ENCODE measurements at places on chromosomes 7 and 10.

DNA sequence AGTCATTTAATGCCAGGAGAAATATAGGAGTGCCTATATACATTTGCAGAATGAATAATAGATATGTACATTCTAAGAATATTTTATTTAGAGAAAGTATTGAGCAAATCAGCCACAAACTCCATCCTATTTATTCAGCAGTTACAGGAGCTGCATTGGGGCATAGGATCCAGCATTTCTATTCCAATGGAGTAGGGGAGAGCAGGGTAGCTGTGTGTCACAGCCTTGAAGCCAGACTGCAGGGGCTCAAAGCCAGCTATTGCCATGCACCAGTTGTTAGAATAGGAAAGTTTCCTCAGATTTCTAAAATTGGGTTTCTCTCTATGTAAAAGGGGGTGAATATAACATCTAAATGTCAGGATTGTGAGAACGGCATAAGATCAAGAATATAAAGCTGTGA, 116.8 kb upstream of the MYO3A start:
- no peak for DNase-seq

- no peak for DNase-seq
Observed at GRCh38 chr10:2414039-2414438, 653.3 kb upstream of the PFKP start.

- no peak for DNase-seq
Observed at GRCh38 chr7:99047526-99048077, 96.3 kb downstream of the SMURF1 start.

DNA sequence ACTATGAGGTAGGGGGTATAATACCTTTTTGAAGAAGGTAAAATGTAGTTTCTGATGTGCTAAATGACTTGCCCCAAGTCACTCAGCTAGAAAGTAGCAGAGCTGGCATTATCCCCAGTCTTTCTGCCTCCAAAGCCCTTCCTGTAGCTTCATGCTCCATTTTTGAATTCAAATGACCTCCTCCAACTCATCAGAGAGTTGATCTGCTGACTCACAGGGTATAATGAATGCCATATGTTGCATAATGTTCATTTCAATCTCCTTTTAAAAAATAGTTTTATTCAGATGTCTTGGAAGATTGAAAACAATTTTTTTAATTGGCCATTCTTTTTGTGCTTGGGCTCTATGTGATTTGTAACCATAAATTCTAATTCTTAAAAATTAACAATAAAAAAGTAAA, 272.8 kb upstream of the IMMP2L start:
- no peak for DNase-seq

GRCh38 chr7:33721895-33722294, 183.4 kb upstream of the BMPER start:
- DNase-seq = no peak

DNA sequence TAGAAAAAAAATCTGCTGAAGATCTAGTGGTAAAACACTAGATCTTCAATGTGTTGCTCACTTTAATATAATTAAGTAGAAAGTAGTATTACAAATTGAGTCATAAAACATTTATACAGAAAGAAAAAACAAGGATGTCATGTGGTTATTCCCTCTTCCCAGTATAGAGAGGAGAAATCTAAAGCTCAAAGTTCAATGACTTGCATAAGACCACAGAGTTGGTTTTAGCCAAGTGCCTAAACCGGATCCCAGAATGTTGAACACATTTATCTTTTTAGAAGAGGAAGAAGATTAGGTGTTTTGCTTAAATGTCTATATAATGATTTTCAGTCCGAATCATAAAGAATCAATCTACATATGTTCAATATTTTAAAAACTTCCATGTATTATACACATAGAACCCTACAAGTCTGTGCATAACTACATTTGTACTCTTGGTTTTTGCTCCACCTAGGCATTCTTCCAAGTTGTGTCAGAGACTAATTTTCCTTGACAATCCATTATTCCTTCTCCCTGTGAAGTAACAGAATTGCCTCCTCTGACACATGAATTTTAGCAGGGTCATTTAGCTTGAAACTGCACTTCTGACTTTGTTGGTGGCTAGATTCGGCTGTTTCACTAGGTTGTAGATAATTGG, 389.2 kb downstream of the MAGI2 start:
- no peak for DNase-seq

DNA sequence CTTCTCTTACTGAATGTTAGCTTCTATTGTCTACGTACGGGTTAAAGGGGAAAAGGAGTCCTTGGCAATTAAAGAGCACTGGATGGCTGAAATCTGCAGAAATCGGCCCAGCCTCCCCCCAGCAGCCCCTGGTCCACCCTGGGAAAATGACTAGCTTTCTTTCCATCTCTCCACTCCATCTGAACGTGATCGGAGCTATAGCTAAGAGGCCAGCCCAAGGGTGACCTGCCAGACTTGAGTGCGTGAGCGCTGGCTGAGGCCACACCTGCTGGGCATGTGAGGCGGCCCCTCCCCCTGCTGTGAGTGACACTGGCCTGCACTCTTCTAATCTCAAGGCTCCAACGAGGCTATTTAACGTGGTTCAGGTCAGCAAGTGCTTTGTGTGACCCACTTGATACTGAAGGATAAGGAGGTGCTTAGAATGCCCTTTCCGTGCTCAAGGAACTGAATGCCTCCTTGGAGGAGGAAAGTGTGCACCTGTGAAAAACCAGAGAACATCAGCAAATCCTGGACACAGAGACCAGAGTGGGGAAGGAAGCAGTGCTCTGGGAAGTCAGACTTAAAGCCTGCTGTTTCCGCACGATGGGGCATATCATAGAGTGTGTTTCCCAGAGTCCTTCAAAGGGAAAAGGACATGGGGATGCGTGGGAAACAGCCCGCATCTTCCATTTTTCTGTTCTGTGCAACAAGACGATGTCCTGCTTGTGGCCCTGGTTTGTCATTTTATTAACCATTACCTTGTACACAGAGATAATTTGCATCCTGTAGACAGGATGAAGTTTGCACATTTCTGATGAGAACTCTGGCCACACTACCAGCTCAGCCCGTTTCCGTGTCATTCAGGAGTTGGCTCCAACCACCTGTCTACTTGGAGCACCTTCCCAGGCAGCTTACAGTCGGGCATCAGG, 12.5 kb upstream of the MNX1 start:
- DNase-seq = no peak

DNA sequence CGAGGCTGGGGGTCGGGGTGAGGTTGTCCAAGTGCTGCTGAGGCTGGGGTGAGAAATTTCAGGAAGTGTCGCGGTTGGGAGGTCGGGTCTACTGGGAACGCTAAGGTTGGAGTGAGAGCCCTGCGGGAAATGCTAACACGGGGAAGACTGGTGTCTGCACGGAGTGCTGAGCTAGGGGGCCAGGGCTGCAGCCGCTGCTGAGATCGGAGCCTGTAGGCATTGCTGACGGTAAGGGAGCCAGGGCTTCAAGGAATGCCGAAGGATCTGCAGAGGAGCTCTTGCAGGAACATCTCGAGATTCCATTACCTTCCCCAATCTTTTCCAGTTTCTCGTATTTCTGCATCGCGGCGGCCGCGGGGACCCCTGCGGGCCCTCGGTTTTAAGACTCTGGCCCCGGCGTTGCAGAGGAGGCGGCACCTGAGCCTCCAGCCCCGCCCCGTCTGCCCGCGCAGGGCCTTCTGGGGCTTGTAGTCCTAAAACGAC, at the start of gene CDK5:
TSS of gene CDK5 (minus strand) at position 392 of the 483 bp plus-strand sequence. CDS start at position 343, 49 bp downstream.
- DNase-seq = no peak

DNA sequence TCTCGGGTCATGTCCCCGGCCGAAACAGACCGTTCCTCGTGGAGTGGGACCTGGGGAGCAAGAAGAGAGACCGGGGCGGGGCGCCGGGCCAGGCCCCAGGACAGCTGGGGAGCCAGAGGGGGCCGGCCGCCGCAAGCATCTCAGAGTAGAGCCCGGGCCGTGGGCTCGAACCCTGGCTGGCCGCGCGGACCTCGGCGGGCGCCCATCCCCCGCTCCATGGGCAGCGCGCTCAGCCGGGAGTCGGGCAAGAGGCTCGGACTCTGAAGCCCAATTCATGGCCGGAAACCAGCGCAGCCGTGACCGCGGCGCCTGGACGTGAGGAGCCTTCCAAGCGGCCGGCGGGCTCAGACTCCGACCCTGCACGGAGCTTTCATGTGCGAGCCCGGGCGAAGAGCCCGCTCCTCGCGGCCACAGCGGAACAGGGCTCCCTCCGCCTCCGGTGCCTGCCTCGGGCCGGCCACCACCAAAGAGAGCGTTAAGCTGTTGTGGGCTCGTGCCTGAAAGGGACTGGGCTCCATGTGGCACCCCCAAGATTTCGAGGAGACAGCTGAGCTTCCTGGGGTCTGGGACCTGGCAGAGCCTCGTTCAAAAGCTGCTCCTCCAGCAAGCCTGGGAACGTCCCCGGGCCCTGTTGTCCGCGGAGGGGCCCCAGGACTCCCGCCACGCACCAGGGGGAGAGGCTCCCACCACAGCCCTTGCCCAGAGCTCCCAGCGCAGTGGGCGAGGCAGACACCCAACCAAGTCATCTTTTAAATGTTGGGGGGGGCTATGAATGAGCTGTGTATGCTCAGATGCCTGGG, 757 bp upstream of the GRID1 start:
- DNase-seq = no peak

- DNase-seq = no peak
Observed at GRCh38 chr10:114401195-114401791, 3.0 kb downstream of the AFAP1L2 start.

DNA sequence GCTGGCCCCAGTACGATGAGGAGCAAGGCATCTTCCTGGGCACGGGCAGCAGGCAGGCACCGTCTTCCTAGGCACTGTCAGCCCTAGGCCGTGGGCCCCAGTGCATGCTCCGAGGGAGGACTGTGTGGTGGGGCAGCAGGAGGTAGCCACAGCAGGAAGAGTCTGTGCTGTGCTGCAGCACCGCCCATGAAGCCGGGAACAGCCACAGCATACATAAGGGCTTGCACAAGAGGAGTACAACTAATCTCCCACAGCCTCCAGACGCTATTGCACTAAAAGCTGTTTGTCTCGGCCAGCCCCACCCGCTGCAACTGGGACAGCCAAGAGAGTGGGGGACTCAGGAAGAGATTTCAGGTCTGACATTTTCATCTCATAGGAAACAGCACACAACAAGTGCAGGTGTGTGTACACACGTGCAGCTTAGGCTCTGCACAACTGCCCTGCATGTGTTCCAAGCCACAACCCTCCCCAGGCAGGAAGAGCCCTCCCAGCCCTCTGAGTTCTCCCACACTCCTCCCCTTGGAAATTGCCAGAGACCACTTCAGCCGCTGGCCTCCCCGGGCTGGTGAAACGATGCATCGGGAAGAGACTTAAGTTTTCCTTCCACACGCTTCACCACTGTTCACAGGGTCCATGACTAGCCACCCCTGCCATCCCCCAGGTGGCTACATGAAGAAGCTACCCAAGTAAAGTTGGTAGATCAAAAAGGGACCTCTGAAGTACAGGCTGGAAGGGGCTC, 88.1 kb upstream of the DDC start:
- DNase-seq = no peak

GRCh38 chr7:29611941-29612544, 48.4 kb downstream of the PRR15 start:
- no peak for DNase-seq

DNA sequence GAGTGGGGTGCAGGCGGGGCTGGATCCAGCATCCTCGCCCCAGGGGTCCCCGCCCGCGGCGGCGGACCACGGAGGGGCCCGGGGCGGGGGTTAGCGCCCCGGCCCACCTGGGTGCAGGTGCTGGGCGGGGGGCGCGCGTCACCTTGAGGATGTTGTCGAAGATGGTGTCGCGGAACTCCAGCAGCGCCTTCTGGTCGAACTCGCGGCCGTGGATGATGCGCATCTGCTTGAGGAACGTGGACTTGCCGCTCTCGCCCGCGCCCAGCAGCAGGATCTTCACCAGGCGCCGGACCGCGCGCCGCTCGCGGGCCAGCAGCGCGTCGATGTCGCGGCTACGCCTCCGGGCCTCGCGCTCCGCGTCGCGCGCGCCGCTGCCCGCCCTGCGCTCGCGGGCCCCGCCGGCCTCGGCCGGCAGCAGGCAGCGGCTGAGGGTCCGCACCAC, 376 bp downstream of the GNA12 start:
- no peak for DNase-seq

GRCh38 chr7:14787551-14787950, 115.0 kb downstream of the DGKB start:
- no peak for DNase-seq

GRCh38 chr10:110502072-110502845, 4.6 kb downstream of the DUSP5 start:
- no peak for DNase-seq

GRCh38 chr7:100091411-100092181, 2.8 kb downstream of the COPS6 start:
- no peak for DNase-seq

GRCh38 chr7:1675036-1675671, 5.1 kb downstream of the ELFN1 start:
- no peak for DNase-seq

DNA sequence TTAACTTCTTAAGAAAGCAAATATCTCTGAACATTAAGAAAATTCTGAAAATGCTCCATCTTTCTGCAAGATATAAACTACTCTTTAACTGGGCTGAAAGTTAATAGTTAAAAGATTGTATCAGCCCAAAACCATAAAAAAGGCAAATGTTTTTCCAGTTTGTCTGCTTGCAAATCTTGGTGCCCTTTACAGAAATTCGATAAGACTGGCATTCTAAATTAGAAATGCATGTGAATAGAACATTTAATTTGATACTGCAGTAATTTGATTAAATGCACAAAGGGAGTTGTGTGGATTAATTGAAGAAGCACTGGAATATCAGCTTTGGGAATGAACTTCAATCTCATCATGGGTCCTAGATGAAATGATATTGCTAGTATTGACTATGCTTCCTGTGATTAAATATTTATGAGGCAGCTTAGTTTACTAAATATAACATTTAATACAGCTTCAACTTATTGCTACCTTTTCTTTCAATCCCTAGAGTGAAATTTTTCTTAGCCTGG, 78.4 kb downstream of the IQUB start:
- DNase-seq = no peak

- DNase-seq = no peak
Observed at GRCh38 chr10:126147866-126148587, 240.2 kb downstream of the ADAM12 start.

GRCh38 chr10:67819768-67820204, 18.2 kb downstream of the DNAJC12 start:
- no peak for DNase-seq

DNA sequence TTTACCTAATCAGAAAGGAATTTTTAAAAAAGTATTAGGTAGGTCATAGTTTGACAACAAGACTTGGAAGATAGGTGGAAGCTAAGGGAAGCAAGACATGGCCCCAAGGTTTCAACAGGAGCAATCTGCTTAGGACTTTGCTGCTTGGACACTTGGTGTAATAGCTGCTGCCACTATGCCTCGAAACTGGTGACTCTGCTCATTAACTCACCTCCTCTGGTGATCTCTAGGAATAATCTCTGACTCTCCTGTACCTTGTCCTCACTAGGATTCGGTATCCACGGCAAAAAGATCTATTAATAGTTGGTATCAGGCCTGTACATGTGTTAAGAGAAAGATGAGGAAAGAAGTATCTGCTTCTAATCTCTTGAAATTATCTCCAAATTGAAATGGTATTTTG, 53.1 kb downstream of the PTEN start:
- no peak for DNase-seq

- DNase-seq = no peak
Observed at GRCh38 chr10:80203835-80204676, 1.3 kb downstream of the ANXA11 start.

GRCh38 chr10:80517416-80518142, 20.1 kb upstream of the SH2D4B start:
- DNase-seq = no peak

GRCh38 chr7:121985476-121986030, 112.6 kb downstream of the PTPRZ1 start:
- no peak for DNase-seq

Data from stimulated activated CD4-positive, alpha-beta T cell treated with anti-CD3 and anti-CD28 coated beads, Interleukin-12 subunit alpha, Interleukin-12 subunit beta, amount 100 ng/mL, for 48 hours (primary cell).